ENCODE measurements at places on chromosomes 4 and X.

DNA sequence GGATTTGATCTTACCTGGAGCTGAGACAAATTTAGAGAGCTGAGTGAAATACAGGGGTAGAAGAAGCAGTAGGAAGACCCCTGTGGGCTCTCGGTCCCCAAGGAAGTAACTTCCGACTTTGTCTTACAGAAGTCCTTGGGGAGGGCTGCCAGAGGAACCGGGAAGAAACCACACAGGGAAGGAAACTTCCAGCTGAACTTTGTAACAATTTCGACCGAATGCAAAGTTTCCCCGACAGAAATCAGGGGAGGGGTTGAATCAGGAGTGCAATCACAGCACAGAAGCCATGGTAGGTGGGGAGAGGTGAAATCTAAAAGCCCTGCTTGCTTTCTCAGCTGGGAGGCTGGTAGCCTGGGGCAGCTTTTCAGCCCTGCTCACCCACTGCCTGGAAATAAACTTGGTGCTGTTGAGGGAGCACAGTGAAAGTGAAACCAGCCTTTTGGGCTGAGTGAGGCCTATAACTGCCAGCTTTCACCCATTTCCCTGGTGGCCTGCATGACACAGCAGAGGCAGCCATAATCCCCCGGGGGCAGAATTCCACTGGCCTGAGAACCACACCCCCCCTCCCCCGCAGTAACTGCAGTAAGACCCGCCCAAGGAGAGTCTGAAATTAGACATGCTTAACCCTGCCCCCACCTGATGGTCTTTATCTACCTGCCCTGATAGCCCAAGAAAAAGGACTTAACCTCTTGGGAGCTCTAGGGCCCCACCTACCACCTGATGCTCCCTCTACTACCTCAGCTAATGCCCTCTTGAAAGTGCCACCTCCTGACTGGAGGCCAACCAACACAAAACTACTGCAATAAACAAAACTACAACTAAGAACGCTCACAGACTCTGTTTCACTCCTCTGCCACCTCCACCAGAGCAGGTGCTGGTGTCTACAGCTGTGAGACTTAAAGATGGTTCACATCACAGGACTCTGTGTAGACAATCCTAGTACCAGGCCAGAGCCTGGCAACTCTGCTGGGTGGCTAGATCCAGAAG, 248.2 kb downstream of the PARM1 start:
- no peak for DNase-seq

GRCh38 chrX:103607364-103608305, at the start of gene TCEAL3:
TSS of gene TCEAL3 (plus strand) at chrX:103607963. CDS start at chrX:103609065, 1,102 bp downstream.
- no peak for DNase-seq

DNA sequence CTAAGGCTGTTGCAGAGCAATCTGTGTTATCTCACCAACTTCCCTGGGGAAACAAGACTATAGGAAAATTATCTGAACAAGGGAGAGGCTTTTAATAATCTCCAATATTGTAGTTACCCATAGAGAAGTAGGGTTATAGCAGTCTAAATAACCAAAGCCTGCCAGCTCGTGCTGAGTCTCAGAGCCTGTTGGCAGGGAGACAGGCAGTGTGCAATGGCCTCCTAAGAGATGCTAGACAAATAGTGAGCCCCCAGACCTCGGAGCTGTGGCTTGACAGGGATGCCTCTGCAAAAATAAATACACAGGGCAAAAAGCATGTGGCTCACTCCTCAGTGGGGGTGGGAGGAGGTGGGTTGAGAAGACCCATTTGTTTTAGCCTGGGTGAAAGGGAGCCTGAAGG, 76.7 kb downstream of the DGKK start:
- no peak for DNase-seq

DNA sequence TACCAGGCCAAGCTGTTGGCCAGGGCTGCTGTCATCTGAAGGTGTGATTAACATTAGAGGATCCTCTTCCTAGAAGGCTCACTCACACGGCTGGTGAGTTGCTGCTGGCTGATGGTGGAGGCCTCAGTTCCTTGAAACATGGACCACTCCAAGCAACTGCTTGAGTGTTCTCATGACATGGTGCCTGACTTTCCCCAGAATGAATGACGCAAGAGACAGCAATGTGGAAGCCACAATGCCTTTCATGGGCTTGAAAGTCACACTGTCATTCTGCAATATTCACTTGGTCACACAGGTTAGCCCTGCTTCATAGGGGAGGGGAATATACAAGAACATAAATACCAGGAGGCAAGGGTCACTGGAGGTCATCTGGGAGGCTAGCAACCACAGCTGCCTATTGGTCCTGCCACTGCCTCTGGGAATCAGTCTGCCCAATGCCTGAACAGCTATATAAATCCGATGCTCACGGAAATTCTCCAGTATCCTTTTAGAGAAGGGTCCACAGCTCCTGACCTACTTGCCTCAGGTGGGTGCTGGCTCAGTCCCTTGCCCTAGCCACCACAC, 97.1 kb upstream of the MAML3 start:
- no peak for DNase-seq

- DNase-seq: no peak
Measured at GRCh38 chr4:80252427-80252826, 14.0 kb upstream of the FGF5 start.
